ENCODE measurements at places on chromosomes 6 and 20. TPM values are rescaled to one million over a fixed set of nuclear protein-coding genes. Genes with fewer than 3 reads are reported as not detected.

DNA sequence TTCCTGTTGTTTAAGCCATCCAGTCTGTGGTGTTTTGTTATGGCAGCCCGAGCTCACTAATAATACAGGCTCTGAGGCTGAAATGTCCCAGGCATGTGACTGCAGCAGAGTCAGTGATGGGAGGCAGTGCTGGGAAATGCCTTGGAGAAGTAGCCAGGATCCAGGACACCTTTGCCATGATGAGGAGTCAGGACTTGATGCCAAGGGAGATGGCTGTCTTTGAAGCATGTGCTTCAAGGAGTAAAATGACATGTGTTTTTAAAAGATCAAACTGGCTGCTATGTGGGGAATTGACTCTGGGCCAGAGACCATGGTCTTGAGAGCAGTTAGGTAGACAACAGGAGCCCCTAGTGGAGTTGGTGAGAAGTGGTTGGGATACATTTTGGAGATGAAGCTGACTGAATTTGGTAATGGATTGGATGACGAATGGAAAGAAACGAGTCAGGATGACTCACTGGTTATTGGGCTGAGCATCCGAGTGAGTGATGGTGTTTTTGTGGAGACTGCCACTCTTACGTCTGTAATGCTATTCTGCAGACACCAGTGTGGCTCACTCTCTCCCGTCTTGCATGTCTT is 322.2 kb downstream of the PLCB1 start:
- DNase-seq, result no peak

PNPLA1 gene
- 0.25 TPM for total RNA-seq

TENT5A gene
- total RNA-seq, result 4.8 TPM

- DNase-seq, result no peak
Observed at GRCh38 chr20:18847226-18847755, 33.7 kb downstream of the SCP2D1 start.

CNR1 gene
- not detected for total RNA-seq

DNA sequence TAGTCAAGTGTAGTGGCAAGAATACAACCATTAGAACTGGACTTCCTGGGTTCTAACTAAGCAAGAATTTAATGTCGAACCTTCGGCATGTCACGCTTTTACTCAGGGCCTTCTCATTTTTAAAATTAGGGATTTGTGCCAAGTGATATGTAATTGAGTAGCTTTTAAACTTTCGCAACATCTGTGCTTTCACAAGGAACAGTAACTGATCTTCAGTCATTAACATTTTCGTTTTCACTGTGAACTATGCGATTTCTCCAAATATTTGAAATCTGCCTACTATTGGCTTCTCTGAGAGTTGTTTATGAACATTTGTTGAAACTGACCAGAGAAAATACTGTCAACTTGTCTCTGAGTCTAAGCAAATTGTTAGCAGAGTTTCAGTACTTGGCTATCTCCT is 27.6 kb downstream of the GRM1 start:
- DNase-seq, result no peak

DNA sequence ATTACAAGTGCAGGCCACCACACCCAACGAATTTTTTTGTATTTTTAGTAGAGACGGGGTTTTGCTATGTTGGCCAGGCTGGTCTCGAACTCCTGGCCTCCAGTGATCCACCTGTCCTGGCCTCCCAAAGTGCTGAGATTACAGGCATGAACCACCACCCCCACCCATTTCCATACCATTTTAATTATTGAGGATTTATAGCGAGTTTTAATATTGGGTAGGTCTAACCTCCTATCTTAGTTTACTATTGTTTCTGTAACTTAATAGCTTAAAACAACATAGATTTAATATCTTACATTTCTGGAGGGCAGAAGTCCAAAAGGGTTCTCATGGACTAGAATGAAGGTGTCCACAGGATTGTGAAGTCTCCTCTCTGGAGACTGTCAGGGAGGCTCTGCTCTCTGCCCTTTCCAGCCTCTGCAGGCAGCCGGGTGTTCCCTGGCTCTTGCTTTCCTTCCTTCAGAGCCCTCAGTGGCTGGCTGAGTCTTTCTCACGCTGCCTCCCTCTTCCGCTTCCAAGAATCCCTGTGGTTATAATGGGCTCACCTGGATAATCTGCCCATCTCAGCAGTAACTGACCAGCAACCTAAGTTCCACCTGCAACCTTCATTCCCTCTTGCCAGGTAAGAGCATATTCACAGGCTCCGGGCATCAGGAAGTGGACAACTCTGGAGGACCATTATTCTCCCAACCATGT is 18.6 kb upstream of the BCAS4 start:
- no peak for DNase-seq

DNA sequence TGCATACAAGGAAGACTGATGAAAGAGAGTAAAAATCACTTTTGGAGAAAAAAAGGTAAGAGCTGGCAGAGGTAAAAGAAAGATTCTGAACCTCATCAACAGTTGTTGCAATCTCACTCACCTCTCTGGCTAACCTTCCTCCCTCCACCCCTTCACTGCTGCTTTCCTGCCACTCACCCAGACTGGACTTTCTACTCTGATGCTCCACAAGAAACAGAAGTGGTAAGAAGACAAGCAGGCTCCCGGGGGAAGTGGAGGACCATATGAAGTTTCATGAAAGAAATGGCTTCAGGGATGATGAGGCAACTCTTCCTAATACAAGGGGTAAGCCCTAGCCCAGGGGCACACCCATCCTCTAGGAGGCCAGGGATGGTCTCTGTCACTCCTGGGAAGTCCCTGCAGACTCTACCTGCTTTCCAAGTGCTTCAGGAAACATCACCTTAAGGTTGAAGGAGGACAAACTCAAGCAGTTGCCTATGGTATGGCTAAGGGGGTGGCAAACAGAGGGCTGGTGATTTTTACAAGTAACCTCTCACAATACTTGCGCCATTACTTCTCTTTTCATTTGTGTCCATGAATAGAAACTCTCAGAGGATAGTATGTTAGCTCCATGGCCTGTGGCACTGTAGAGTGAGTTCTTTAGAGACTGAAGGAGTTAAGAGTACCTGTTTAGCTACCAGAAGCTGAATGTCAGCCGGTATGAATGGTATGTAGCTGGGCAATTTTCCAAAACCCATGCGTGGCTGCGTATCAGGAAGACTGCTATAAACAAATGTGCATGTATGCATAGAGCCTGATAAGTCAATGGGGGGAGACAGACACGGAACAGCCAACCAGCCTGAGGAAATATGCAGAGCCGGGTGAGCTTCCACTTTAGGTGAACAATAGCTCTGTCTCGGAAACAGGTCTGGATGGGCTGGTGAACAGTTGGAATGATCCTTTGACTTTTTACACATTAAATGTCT is 112.0 kb downstream of the BACH2 start:
- no peak for DNase-seq

DNA sequence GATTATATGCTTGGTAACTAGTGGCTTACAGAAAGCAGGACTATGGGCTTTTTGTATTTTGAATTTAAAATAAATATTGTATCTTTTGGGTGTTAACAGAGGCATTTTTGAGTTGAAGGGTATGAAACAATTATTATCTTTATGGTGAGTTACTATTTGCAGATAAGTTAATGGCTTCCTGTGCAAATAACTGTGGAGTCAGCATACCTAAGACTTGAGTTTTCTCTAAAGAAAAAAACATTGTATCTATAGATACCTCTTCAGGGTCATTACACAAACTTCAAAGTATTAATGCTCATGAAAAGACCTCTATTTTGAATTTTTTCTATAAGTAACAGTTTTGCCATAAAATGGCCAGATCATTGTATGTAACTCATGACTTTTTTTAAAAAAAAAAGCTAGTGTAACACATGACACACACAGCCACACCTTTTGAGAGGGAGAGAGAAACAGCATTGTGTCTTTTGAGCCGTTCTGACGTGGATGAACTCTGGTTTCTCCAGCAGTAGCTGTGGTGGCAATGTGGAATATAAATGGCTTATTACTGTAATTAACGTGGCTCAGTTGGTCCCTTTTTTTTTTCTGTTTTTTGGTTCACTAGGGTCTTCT is 36.3 kb downstream of the PLEKHG1 start:
- no peak for DNase-seq

DNA sequence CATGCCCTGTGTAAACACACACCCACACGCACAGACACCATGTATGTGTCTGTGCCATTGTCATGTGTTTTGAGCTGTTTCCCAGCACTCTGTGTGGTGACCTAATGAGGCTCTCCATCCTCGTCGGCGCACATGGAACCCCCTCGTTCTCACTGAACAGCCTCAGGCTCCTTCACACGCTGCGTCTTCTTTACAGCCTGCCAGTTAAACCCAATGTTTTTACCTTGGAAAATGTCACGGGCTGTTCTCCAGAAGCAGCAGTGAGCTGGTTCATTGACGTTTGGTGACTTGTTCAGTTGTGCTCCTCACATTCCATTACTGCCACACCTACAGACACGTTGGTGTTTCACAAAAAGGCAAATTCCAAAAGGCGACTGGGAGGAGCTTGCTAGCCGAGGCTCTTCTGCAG is 201.0 kb upstream of the FOXQ1 start:
- DNase-seq, result no peak

ZNFX1 gene
- total RNA-seq, result 64.6 TPM

- no peak for DNase-seq
Observed at GRCh38 chr20:62768551-62769287, 27.6 kb upstream of the MRGBP start.

DNA sequence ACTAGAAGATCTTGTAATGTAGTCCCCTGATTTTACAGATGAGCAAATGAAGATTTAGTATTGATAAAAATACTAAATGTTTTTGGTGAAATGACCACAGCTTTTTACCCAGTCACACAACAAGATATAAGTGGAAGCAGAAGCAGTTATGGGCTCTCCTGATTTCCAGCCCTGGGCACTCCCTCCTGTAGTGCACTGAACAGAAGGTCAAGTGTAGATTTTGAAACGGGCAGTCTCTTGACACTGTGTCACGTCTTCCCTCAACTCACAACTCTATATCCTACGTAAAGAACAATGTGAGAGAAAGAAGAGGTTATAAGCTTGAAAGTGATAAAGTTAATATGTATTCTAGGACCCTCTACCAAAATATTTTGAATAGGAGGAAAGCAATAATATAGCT is 23.3 kb downstream of the TMEM200A start:
- DNase-seq, result no peak

- DNase-seq, result no peak
Observed at GRCh38 chr20:2296524-2297356, 939 bp downstream of the TGM3 start.

- no peak for DNase-seq
Observed at GRCh38 chr6:35330541-35331119, 11.7 kb upstream of the PPARD start.

- no peak for DNase-seq
Observed at GRCh38 chr6:125431971-125432370, 130.2 kb upstream of the HDDC2 start.

- no peak for DNase-seq
Observed at GRCh38 chr6:158868122-158868480, 48.9 kb upstream of the EZR start.

COL9A1 gene
- total RNA-seq, result not detected

DNA sequence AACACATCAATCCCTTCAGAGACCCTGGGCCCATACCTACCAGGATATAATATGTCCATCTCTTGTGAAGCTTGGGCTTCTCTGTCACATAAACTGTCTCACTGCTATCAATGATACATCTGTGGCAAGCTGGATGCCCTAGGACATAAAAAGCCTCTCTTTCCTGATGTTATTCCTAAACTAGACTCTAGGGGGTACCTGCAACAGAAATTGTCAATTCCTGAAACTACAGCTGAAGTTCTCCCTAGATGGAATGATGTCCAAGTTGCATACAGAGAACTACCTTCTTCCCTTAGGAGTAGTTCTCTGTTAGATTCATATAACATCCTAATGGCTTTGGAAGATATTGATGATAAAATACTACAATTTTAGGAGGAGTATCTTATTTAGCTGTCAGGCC is 35.8 kb downstream of the TBX18 start:
- DNase-seq, result no peak

GRCh38 chr6:69631552-69632346 is 165.1 kb downstream of the LMBRD1 start:
- DNase-seq, result peak; percentile 4

DLK2 gene
- 0.76 TPM for total RNA-seq

- no peak for DNase-seq
Observed at GRCh38 chr20:57724610-57725405, 15.0 kb upstream of the PMEPA1 start.

DNA sequence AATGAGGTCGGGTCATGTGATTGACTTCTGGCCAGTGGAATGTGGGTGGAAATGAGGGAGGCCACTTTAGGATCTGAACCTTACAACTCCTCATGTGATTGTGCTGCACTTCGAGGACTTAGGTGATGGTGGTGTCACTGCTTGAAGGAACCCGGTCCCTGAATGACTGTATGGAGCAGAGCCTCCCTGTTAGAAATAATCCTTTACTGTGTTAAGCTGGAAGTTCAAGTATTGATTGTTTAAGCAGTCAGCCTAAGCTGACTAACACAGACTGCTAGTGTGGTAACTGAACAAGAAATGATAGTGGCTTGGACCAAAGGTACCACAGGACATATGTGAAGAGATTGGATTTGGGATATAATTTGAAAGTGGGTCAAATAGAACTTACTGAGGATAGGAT is 138.0 kb downstream of the OPN5 start:
- DNase-seq, result no peak

LIME1 gene
- total RNA-seq, result 237 TPM

DUSP15 gene
- not detected for total RNA-seq

MCCD1 gene
- total RNA-seq, result not detected

OPN5 gene
- not detected for total RNA-seq

SUN5 gene
- total RNA-seq, result not detected

DNA sequence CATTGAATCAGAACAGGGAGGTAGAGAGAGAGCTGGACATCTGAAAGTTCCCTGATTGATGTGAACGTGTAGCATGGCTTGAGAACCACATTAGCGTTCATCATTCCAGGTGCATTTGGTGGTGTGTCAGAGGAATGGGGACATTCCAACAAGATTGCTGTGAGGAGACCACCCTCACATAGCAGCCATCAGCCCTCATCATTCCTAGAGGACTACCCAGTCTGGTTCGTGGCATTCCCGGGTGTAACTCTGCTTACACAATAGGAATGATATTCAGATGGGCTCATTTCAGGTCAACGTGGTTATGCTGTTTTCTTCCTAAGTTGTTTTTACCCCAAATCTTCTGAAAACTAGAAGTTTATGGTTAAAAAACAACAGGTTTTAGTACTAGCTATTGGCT is 62.2 kb upstream of the KLHL31 start:
- no peak for DNase-seq

DNA sequence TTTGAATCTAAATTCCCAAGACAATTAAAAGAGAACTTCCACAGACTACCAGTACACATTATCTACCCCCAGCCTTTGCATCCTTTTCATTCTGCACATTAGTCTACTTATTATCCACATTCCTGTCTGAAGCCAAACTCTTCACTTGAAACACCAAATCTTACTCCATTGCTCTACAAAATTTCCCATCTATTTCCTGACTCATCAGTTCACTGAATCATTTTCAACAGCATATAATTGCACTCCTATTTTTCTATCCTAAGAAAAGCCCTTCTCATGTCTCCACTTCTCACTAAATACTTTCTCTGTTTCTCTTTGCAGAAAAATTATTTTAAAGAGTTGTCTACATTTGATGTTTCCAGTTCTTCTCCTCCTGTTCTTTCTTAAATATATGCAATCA is 239.4 kb upstream of the FERMT1 start:
- DNase-seq, result no peak

PRND gene
- not detected for total RNA-seq

- DNase-seq, result no peak
Observed at GRCh38 chr20:61109221-61109805, 142.7 kb upstream of the CDH4 start.

SLC22A16 gene
- 0.54 TPM for total RNA-seq

- DNase-seq, result no peak
Observed at GRCh38 chr6:159533568-159533967, 159.5 kb downstream of the SOD2 start.

- no peak for DNase-seq
Observed at GRCh38 chr6:51562198-51562597, 525.2 kb downstream of the PKHD1 start.

- no peak for DNase-seq
Observed at GRCh38 chr6:17352302-17352701, 41.1 kb upstream of the CAP2 start.

All from CD4-positive, CD25-positive, alpha-beta regulatory T cell (primary cell).